Fibroblast of skin of right biceps (primary cell): ENCODE measurements at places on chromosomes 12 and 14.

GRCh38 chr12:45289245-45290215, 73.6 kb downstream of the ANO6 start:
- DNase-seq: no peak

DNA sequence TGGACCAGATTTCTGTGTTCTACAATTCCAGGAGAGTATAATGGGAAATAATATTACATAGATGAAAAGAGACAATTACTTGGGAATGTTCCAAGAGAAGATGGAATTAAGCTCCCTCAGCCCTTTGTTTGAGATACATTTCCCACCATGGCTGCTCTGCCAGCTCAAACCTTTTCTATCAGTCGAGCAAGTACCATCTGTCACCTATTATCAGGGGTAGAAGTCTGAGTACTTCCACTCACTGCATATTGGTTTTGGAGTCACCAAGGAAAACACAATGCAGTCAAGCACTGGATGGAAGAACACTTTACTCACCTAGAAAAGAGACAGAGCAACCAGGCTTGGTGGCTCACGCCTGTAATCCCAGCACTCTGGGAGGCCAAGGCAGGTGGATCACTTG, 270.4 kb upstream of the FAR2 start:
- DNase-seq: no peak

DNA sequence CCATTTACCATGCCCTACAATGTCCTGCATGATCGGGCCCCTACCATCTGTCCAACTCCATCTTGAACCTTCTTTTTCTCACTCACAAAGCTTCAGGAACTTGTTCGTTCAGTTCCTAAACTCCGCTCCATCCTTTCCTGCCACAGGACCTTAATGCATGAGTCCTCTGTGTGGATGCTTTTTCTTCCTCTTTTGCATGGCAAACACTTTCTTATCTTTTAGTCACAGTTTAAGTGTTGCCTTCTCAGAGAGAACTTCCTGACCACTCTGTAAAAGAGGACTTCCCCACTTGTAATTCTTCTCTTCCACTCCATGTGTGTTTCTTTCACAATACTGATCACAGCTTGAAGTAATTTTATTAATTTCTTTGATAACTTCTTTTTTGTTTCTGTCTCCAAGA, 54.4 kb upstream of the ETV6 start:
- no peak for DNase-seq

DNA sequence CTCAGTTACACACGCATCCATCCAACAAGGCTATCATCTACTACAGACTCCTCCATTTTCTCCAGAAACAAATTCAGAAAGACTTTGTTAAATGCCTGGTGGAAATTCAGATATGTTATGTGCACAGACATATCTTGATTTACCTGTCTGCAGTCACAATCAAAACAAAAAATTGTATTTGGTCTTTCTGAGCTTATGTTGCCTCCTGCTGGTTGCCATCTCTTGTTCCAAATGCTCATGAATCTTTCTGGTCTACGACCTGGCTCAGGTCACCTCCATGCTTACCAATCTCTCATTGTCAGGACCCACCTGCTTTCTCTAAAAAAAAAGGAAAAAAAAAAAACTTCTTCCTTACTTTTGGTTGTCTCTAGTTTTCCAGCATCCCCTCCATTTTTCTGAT, 169.2 kb upstream of the PLXNC1 start:
- DNase-seq: no peak

DNA sequence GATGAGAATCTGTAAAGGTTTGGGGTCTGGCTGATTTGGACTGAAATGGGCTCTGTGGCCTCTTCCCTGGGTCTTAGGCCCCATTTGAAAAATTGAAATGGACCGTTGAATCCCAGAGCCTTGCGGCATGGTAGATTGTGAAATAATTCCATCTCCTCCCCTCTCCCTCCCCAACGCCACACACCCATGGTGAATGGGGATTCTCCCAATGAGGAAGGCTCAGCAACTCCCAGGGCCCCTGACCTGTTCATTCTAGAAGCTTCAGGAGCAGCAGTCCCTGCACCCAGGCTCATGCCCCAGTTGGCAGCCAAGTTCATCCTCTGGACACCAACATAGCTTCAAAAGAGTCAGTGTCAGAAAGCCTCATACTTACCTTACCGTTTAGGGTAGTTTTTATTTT, 217.4 kb downstream of the ZFP36L1 start:
- no peak for DNase-seq

DNA sequence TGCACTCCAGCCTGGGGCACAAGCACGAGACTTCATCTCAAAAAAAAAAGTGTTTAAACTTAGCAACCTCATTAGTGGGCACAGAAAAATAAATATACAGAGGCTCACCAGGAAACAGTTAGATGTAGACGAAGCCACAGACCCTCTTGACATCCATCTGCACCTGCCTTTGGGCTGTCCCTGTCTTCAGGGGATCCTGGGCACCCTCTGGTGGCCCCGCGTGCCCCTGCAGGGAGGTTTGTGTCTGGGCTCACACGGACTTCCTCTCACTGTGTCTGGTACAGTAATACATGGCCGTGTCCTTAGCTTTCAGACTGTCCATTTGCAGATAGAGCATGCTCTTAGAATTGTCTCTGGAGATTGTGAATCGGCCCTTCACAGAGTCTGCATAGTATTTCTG, 916.5 kb downstream of the TMEM121 start:
- DNase-seq: no peak

- DNase-seq: no peak
Measured at GRCh38 chr12:132075714-132076553, 68.2 kb downstream of the DDX51 start.

DNA sequence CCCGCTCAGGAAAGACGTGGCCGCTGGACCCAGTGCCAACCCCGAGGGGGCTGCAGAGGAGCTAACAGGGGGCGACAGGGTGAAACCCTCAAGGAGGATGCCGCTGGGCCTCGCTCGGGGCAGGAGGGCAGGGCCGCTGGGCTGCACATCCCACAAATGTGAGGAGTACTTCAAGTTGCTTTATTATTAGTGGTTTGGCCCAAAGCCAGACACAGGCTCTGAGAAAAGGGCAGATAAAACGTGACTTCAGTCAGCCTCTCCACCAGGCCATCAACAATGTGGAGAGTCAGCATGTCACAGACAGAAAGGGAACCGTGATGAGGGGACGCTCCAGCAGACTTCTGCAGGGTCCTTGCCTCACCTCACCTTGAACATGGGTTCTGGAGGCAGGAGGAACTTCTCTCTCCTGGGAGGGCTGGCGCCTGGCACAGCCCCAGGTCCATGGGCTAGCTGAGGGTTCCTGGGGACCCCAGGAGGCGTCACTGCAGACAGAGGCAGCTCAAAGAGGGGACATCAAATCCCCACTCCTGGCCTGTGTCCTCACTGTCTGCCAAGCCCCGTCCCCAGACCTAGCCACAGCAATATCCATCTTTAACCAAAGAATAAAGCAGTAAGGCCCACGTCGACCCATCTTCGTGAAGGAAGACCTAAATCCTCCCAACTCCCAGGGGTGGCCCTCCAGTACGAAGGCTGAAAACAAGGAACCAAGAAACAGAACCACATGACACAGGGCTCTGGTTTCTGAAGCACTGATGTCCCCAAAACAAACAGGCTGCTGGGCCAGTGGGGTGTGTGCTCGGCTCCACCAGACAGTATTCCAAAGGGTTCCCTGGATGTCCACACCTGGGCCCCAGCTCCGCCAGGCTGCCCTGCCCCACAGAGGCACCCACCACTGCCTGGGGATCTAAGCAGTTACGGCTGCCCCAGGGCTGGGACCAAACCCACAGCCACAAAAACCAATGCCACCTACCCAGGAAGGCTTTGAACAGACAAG, 35.1 kb downstream of the CCDC85C start:
- DNase-seq: peak; percentile 78

- no peak for DNase-seq
Measured at GRCh38 chr12:15712823-15713660, 76.1 kb downstream of the EPS8 start.

- peak; percentile 23 for DNase-seq
Measured at GRCh38 chr12:27434673-27435565, 11.6 kb upstream of the SMCO2 start.

DNA sequence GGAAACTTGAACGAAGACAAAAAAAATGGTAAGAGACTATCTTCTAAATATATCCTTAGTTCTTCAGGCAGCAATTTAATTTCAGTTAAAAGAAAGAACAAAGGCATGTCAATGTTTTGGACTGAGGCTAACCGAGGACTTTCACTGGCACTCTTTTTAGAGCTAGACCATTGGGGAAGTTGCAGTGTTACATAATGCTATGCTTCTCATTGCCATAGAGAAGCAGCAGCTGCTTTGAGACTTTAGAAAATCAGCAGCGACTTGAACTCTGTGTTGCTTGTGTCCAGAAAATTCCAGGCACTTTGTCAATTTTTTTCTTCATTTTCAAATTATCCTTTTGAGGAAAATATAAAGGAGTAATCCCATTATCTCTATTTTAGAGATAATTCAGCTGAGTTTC, 964.2 kb downstream of the NRXN3 start:
- DNase-seq: no peak

GRCh38 chr12:126704609-126705008, 1562.4 kb upstream of the TMEM132C start:
- no peak for DNase-seq

GRCh38 chr12:11822081-11822834, 172.8 kb downstream of the ETV6 start:
- peak; percentile 69 for DNase-seq

DNA sequence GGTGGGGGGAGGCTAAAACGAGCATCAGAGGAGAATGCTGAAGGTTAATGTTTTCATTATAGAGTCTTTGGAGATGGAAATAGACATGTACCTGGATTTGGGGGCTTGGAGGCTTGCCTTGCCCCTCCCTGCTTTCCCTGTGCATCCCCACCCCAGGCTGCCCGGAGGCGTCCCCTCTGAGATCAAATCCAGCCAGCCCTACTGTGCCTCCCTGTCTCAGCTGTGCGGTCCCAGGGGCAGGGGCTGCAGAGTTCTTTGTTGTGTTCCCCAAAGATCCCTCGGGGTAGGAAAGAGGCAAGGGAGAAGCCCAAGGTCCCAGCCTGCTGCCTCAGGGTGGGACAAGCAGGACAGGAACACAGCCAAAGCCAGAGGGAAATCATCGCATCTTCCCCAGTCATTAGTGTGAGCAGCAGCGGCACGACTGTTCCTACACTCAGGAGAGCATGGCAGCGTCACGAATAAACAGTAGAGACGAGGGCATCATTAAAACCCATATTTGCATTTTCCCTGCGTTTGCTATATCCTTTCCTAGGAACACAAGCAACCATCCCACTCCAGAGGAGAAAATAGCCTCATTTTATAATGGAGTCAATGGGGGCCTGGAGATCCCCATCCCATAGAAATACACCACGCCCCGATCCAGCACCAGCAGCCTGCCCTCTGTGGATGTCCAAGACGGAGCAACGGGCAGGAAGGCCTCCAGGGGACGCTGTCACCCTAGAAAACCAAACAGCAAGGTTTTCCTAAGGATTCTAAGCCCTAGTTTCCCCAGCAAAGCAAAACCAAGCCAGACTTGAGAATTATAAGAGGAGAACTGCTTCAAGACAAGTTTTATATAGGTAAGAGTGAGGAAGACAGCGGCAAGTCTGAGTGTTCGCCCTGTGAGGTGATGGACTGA, 32.4 kb downstream of the ANO2 start:
- DNase-seq: no peak
